NCI-H1092 treated with DMSO at 0.1 percent for 48 hours (cell line): ENCODE measurements at places on chromosomes 16 and 17.
A peak's percentile ranks its signal among the peaks of the same experiment; 100 is the strongest.

- DNase-seq: peak; percentile 93
These were observed at the start of gene TMC7 for GRCh38 chr16:18983565-18984434. TMC7 (plus strand) TSS chr16:18983934; CDS start chr16:18984064, 130 bp downstream.

DNA sequence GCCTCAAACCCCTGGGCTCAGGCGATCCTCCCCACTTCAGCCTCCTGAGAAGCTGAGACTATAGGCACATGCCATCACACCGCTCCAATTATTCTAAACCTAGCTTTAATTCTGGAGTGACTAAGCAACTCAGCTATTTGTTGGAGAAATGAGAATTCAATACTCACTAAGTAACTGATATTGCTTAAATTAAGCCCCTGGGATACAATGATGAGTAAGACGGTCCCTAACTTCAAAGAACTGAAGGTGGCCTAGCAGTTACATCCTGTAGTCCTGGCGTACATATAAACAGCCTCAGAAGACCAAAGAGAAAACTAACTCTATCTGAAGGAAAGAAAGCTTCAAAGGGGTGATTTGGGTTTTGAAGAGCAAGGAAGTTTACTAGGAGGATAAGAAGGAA, 25.0 kb downstream of the XPO6 start:
- no peak for DNase-seq

GRCh38 chr16:1863681-1864460, 8.1 kb downstream of the MEIOB start:
- DNase-seq: peak; percentile 31

DNA sequence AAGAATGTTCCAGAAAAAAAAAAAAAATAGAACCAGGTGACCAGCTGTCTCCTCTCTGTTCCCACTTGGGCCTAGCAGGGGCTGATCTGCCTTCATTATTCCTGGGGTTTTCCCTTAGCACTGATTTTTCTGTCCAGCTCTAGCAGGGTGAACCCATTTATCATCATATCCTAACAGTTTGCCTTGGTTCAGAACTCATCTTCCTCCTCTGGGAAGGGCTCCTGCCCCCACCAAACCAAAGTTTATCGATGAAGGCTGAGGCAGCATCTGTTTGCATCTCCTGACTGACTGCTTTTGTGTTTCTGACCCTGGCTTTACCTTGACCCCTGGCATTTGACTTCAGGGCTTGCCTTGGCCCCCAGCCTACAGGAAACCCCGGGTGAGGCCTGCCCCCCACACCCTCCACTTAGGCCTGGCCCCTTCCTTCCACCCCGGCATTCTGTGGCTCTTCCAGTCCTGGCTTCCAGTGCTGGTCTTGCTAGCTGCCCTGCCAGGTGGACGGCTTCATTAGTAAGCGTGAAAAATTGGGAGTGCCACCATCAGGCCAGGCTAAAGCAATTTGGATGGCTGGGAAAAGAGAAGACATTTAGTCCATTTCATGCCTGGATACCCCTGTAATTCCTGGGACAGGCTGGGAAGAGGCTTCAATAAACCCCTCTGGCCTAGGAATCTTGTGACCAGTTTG, 164.9 kb downstream of the CCDC182 start:
- no peak for DNase-seq

GRCh38 chr17:41116297-41116696, 1.9 kb downstream of the KRTAP4-11 start:
- DNase-seq: no peak

GRCh38 chr17:29761040-29761761, 138.5 kb upstream of the CORO6 start:
- DNase-seq: no peak

DNA sequence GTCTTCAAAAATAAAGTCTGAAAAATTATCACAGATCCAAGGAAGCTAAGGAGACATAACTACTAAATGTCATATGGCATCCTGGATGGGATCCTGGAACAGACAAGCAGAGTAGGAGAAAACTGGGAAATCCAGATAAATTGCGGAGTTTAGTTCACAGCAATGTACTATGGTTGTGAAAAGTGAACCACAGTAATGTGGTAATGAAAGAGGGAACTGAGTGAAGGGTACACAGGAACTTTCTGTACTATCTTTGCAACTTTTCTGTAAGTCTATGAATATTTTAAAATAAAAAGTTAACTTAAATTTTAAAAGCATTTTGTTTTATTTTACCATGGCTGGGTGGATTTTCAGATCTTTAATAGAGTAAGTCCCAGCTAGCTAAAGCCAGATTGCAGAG, 16.3 kb downstream of the SLFN12L start:
- DNase-seq: no peak

GRCh38 chr16:85631802-85632393, 18.8 kb downstream of the GSE1 start:
- peak; percentile 37 for DNase-seq

- DNase-seq: no peak
These were observed 6.0 kb downstream of the PDZD9 start for GRCh38 chr16:21994856-21995465.

DNA sequence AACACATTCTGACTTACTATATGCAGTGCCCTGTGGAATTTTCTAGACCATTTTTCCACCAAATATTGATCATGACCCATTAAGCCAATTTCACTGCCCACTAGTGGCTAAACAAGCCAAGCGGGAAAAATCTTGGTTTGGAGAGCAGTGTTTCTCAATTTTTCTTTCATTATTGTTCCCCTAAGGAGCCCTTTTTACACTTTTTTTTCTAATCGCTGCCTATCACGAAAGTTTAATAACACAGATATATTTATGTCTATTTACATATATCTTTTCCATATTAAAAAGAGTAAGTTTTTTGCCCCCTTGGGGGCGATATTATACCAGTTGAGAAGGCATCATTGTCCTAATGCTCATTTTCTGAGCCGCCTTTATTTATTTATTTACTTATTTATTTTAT, 10.8 kb upstream of the TLCD3B start:
- DNase-seq: no peak

- no peak for DNase-seq
These were observed 2.5 kb downstream of the MAPK3 start for GRCh38 chr16:30120340-30121105.

DNA sequence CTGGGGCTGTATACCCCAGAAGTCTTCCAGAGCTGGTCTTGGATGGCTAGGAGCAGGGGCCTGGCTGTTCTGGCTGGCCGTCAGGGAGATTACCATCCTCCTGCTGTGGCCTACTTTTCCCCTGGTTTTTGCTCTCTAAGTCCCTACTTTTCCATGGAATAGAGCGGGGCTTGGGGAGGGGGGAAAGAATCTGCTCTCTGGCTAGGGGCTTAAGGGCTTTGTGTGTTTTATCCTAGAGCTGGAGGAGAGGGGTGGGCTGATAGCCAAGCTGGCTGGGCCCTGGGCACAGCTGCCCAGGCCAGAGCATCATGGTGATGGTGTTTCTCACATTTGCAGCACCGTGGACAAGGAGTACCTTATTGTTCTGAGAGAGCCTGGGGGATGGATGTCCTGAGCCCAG, 3.6 kb downstream of the NRN1L start:
- DNase-seq: no peak

DNA sequence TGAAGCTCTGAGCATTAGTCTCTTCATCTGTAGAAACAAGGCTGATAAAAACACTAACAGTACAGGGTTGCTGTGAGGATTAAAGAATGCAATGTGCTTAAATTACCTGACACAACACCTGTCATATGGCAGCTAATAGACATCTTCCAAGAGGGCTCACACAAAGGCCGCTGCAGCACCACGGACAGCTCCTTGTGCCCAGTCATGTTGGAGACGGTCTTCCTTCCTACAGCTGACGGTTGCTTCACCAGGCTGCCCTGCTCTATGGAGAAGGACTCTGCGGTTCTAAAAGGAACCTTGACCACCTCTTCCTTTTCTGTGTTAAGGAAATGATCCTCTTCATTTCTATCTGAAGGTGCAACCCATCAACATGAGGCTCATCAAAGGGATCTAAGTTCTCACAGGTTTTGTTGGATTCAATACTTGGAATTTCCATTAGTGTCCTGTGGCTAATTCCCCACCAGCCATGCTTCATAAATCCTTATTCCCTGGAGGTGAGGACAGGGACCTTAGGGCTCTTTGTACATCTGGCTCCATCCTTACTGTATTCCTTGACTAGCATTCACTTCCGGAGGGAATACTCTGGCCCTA, 138.9 kb upstream of the CES5A start:
- no peak for DNase-seq

DNA sequence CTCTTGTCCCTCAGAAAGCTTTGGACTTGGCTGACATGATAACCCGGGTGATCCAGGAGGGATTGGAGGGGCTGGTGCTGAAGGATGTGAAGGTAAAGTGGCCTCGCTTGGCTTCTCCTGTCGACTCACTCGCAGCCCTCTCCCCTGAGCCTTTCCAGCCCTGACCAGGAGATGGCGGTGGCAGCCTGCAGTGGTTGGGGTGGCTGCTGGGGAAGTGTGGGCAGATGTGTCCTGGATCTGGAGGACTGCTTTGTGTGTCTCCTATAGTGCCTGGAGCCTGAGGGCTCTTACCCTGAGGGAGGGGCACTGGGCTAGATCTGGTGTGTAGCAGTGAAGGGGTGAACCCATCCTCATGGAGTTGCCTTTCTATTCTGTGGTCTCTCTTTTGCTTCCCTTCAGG, 17.9 kb downstream of the LIG3 start:
- peak; percentile 17 for DNase-seq

GRCh38 chr16:64659866-64660265, 462.0 kb downstream of the CDH11 start:
- no peak for DNase-seq

DNA sequence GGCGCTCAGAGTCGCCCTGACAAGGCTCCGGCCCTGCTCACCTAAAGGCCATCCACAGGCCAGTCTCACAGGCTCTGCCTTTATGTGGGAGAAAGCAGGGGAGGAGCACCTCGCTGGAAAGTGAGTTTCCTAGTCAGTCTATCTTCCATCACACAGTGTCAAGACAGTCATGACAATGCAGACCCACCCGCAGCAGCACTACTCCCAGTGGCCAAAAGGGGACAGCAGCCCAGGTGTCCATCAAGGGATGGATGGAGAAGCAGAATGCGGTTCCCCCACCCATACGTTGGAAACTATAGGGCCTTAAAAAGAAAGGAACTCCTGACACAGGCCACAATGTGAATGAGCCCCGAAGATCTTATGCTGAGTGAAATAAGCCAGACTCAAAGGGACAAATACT, 226.8 kb downstream of the ENGASE start:
- DNase-seq: no peak

DNA sequence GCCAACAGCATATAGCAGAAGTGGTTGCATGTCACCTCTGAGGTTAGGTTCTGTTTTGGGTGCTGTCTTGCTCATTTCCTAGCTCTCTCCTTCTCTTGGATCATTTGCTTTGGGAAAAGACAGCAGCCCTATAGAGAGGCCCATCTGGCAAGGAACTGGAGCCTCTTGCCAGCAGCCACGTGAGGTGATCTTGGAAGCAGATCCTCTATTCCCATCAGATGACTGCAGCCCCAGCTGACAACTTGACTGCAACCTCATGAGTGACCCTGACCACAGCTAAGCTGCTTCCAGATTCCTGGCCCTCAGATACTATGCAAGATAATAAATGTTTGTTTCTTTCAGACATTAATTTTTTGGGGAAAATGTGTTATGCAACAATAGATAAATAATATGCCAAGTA, 213.3 kb upstream of the HS3ST4 start:
- DNase-seq: no peak

- DNase-seq: no peak
These were observed 41.7 kb downstream of the ANKRD11 start for GRCh38 chr16:89448656-89449055.

DNA sequence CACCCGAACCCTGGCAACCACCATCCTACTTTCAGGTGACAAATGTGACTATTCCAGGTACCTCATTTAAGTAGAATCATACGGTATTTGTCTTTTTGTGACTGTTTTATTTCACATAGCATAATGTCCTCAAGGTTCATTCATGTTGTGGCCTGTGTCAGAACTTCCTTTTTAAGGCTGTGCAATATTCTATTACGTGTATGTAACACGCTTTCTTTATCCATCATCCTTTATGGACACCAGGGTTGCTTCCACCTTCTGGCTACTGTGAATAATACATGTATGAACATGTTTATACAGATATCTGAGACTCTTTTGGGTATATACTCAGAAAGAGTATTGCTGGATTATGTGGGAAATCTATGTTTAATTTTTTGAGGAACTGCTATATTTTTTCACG, 28.7 kb upstream of the RSL1D1 start:
- no peak for DNase-seq

DNA sequence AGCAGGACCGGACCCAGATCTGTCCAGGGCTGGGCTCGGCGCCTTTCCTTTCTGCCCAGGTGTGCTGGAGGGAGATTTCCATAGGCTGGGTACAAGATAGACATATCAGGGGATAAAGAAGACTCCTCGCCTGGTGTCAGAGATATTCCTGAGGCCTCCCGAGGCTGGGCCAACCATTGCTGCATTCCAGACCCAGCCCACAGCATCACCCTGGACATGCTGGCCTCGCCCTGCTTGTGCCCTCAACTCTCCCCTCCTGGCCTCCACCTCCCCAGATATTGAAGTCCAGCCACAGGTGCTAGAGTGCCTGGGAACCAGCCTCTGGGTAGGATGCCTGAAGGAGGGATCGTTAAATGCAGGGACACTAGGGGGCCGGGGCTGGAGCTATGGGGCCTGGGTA, 2.1 kb downstream of the CD300LG start:
- DNase-seq: no peak

DNA sequence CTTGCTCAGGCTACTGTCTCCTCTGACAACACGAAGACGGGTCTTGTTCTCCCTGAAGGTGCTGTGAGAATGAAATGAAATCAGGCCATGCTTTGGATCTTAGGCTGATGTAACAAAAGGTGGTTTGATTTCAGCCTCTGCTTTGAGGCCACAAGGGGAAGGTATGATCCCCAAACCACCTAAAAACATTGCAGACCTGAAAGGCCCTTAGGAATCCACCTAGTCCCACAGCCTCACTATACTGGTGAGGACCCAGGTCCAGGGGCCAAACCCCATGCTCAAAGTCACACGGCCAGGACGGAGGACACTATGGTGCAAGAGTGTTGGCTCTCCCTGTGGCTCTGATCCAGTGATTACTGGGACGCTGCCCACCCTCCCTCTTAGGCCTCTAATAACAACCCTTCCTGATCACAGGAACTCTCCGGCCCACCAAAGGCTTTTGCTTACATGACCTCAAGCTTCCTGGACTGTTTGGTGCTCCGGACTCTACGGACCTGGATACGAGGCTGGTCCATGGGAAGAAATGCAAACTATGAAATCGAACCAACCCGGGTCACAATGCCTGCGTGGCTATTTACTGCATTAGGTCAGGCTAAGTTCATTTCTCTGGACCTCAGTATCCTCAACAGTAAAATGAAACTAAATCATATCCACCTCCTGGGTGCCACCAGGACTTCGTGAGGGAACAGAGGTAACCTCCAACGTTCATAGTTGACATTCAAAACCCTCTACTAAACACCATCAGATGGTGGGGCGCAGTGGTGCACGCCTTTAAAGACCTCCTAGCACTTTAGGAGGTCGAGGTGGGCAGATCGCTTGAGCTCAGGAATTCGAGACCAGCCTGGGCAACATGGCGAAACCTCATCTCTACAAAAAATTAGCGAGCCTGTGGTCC, 1.5 kb downstream of the TRIM25 start:
- no peak for DNase-seq

DNA sequence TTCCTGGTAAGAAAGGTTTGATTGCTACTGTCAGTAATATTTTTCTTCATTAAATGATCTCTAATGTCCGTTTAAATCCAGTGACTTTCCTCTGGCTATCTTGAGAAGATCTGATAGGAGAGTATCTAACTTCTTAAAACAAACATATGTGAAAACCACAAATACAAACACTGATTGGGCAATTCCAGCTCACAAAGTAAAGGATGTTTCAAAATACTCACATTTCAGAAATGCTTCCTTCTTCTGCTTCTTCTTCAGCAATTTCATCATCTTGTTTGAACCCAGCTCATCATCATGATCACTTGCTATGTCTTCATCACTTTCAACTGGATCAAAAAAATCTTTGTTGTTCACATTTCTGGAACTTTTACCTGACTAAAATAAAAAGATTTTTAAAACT, 64.3 kb upstream of the RBL2 start:
- DNase-seq: no peak
